ENCODE measurements at places on chromosomes 11 and 22. TPM values are rescaled to one million over a fixed set of nuclear protein-coding genes. Genes with fewer than 3 reads are reported as not detected.

IGSF9B gene
- total RNA-seq, result 15.0 TPM

RFPL2 gene
- total RNA-seq, result not detected

BIK gene
- total RNA-seq, result 6.9 TPM

E2F8 gene
- 2.7 TPM for total RNA-seq

CLDN5 gene
- total RNA-seq, result 22.1 TPM

PACSIN3 gene
- total RNA-seq, result 58.7 TPM

PSMA1 gene
- total RNA-seq, result 109 TPM

FAM111A gene
- total RNA-seq, result 17.9 TPM

FOLR1 gene
- 4.3 TPM for total RNA-seq

ROBO3 gene
- 5.2 TPM for total RNA-seq

PATE4 gene
- total RNA-seq, result not detected

CATSPERZ gene
- not detected for total RNA-seq

OR51I1 gene
- total RNA-seq, result not detected

TMEM126B gene
- 33.0 TPM for total RNA-seq

PLAAT3 gene
- total RNA-seq, result 10.2 TPM

MPPED2 gene
- not detected for total RNA-seq

CCDC87 gene
- 0.30 TPM for total RNA-seq

HSCB gene
- total RNA-seq, result 28.1 TPM

UCP2 gene
- 9.8 TPM for total RNA-seq

SAA4 gene
- 5.1 TPM for total RNA-seq

MB gene
- total RNA-seq, result 8.4 TPM

PRODH gene
- total RNA-seq, result 59.3 TPM

IGLL5 gene
- not detected for total RNA-seq

ANKK1 gene
- 5.1 TPM for total RNA-seq

ZNF215 gene
- 1.6 TPM for total RNA-seq

HDHD5 gene
- 49.8 TPM for total RNA-seq

MLC1 gene
- total RNA-seq, result 0.49 TPM

PDGFB gene
- 11.0 TPM for total RNA-seq

FJX1 gene
- total RNA-seq, result 21.8 TPM

MAJIN gene
- not detected for total RNA-seq

All from suprapubic skin (tissue), 4 donors.